NT2/D1 (cell line): ENCODE measurements at places on chromosomes 2 and 18.

GRCh38 chr2:88182721-88183120, 12.6 kb downstream of the THNSL2 start:
- DNase-seq: no peak

GRCh38 chr2:159201360-159202063, 85.0 kb downstream of the WDSUB1 start:
- DNase-seq: no peak

DNA sequence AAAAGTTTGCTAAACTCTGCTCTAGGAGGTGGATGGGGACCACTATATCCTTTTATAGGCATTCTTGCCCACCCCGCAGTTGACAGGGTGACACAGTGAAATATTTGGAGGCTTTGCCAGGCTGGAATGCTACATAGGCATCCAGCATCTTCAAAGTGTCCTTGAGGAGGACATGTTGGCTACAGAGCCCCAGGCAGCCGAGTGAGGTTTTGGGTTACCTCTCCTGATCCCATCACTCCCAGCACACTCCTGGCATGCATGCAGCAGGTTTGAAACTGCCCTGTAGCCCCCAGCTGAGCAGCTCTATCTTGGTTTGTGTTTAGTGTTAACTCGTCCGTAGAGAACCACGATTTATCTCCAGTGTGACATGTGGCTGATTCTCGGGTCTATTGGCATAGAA, 7.3 kb downstream of the FOSL2 start:
- DNase-seq: no peak

DNA sequence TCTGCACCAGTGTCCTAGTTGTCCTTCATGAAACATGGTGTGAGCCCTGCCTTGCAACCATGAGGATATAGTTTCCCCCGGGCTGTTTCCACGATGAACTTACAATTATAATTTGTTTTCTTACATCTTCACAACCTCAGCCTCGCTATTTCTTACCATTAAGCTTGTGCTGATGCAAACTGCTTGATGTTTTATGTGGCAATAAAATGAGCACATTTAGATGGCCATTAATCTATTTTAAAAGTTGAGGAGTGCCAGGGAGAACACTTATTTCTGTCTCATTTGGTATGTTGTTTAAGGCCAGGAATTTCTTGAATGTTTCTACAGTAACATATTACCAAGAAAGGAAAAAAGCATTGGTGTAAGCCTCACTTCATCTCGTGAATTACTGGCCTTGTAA, 214.5 kb upstream of the SLC8A1 start:
- no peak for DNase-seq

DNA sequence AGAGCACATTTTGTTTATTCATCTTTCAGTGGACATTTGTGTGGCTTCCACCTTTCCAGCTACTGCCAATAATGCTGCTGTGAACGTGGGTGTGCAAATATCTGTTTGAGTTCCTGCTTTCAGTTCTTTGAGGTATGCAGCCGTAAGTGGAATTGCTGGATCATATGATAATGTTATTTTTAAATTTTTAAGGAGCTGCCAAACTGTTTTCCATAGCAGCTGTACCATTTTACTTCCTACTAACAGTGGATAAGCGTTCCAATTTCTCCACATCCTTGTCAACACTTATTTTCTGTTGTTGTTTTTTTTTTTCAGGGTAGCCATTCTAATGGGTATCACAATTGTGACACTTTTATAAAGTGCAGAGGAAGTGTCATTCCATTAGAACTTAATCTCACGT, 162.5 kb downstream of the NCK2 start:
- no peak for DNase-seq

- DNase-seq: no peak
Observed at GRCh38 chr2:233821709-233822100, 32.6 kb downstream of the HJURP start.

DNA sequence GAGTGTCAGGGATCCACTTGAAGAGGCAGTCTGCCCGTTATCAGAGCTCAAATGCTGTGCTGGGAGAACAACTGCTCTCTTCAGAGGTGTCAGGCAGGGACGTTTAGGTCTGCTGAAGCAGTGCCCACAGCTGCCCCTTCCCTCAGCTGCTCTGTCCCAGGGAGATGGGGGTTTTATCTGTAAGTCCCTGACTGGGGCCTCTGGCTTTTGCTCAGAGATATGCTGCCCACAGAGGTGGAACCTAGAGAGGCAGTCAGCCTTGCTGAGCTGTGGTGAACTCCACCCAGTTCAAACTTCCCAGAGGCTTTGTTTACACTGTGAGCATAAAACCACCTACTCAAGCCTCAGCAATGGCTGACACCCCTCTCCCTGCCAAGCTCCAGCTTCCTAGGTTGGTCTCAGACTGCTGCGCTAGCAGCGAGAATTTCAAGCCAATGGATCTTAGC, 38.1 kb downstream of the PLEK start:
- DNase-seq: no peak
